ENCODE measurements at places on chromosomes 16 and 17.
A peak's percentile ranks its signal among the peaks of the same experiment; 100 is the strongest.

- peak; percentile 67 for DNase-seq
Measured at GRCh38 chr17:43550754-43551153, 4.6 kb upstream of the ETV4 start.

GRCh38 chr16:51880776-51881175 is 666.2 kb downstream of the TOX3 start:
- DNase-seq: no peak

GRCh38 chr17:11506635-11507034 is 91.6 kb upstream of the DNAH9 start:
- DNase-seq: peak; percentile 43

DNA sequence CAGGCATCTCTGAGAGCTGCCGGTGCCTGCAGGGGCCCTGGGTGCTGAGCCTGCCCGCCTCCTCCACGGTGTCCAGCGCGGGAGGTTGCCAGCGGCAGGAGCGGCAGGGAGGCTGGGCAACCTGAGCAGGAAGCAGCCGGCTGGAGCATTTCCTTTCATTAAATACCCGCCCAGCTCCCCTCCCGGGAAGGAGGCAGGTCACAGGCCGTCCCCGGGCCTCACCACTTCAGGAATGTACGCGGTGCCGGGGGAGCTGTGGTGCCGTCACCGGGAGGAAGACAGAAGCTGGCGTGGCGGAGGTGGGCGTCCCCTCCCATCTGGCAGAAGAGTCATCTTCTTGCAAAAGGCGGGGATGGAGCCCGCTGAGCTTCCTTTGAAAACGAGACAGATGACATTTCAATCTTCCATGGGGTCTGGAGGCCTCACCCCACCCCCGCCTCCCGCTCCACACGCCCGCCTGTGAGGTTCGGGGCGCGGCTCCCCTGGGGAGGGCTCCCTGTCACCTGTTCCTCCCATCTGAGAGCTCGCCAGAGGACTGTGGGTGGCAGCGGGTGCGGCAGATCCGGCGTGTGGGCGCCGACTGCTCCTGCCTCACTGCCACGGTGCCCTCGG is 16.0 kb downstream of the SOX8 start:
- no peak for DNase-seq

DNA sequence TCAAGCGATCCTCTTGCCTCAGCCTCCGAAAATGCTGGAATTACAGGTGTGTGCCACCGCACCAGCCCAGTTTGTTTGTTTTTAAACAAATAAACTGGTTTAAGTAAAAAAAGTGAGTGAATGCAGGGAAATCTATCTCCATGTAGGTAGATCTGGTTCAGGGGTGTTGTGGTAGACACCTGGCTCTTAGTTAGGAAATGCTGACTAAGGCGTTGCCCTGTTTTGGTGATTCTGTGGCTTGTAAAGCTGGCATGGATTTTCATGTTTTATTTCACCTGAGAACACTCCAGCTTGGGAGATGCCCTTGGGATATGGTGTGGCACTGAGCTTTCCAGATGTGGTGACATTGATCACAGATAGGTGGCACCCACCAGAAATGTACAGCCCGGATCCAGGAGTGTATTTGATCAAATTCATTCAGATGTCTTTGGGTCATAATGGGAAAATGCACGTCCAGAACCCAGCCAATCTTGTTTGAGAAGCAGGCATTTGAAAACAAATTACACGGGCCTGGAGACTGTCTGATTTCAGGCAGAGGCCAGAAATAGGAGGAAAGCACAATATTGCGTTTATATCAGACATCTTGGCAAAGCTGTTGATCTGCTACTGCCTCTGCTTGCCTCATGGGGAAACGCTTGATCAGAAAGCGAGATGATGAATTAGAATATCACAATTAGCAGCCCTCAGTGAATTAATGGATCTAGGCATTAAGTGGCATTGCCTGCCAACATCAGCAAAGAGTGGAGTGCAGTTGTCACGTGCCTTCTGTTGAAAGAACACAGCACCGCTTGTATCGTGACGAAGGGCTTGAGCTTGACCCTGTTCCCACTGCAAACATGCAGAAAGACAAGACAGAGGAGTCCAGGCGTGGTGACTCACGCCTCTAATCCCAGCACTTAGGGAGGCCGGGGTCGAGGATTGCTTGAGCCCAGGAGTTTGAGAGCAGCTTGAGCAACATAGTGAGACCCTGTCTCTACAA is 7.3 kb upstream of the IL34 start:
- no peak for DNase-seq

All from MV-4-11 (cell line).